Cardiac muscle cell (in vitro differentiated cells and primary cell): ENCODE measurements at places on chromosomes 11 and 22. TPM values are rescaled to one million over a fixed set of nuclear protein-coding genes. Genes with fewer than 3 reads are reported as not detected.

The SAA2 gene
- total RNA-seq: 0.14 TPM in 1 of 2 replicates, not detected in the other

The NTM gene
- total RNA-seq: 0.32 and 1.1 TPM in 2 replicates

The MYO18B gene
- 71.8 and 178 TPM in 2 replicates for total RNA-seq

The OR56A1 gene
- 0.18 TPM in 1 of 2 replicates, not detected in the other for total RNA-seq

The HEPN1 gene
- not detected in 2 replicates for total RNA-seq

The TSSK2 gene
- not detected in 2 replicates for total RNA-seq

The AQP11 gene
- 3.0 and 4.3 TPM in 2 replicates for total RNA-seq

The EMSY gene
- total RNA-seq: 34.4 and 74.4 TPM in 2 replicates

DNA sequence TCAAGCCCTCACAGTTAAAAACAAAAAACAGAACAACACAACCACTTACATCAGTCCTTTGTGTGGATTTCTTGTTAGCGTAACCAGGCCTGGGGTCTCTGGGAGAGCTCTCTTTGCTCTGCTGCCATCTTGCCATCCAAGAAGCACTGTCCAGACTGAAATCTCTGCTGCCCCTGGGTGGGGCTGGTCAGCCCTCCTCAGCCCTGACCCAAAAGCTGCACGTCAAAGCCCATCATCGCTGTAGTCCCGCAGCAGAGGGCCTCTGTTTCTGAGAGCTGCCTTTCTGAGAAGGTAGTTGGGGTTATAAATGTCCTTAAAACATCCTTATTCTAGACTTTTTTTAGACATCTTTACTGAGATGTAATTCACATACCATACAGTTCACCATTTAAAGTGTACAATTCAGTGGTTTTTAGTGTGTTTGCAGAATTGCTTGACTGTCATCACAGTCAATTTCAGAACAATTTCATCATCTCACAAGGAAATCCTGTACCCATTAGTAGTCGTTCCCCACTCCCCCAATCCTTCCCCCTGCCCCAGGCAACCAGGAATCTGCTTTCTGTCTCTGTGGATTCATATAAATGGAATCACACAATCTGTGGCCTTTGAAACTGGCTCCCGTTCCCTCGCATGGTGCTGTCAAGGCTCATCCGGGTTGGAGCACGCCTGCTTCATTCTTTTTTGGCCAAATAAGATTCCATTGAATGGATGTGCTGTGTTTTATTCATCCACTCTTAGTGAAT lies 94.9 kb downstream of the TBC1D22A start:
- no peaks in the 10 kb centered on the region for H3K36me3 ChIP-seq
- no peak overlapping the region for H3K27ac ChIP-seq
- no peak for DNase-seq
- H3K27me3 ChIP-seq: no peaks in the 10 kb centered on the region

- H3K4me3 ChIP-seq: no peak overlapping the region
- DNase-seq: no peak
- H3K4me1 ChIP-seq: no peaks in the 10 kb centered on the region
- H3K27ac ChIP-seq: no peak overlapping the region
Observed at GRCh38 chr11:115939731-115940421, 435.7 kb upstream of the CADM1 start.

DNA sequence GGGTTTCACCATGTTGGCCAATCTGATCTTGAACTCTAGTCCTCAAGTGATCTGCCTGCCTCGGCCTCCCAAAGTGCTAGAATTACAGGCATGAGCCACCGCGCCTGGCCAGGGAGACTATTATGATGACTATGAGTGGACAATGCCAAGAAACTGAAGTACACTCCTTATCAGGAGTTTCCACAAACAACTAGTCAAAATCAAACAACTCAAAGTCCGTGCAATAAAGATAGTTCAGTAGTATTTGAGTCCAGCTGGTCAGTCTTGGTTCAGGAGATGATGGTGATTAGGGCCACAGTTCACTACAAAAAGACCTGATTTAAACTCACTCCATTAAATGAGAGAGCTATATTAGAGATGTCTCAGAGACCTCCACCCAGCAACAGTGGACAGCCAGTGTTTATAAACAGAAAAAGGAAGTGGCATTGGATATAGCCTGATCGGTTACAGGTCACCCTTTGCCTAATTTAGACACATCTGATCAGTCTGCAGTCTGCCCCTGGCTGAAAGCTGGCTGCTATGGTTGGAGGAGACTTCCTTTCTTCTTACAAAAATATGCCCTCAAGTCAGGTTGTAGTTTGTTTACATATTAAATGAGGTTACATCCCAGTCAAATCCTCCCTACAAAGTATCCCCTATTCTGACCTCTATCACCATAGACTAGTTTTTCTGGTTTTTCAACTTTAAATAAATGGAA lies 17.0 kb downstream of the CD3E start:
- H3K27ac ChIP-seq: no peak overlapping the region
- no peaks in the 10 kb centered on the region for H3K36me3 ChIP-seq
- no peak overlapping the region for H3K4me3 ChIP-seq
- no peaks in the 10 kb centered on the region for H3K4me1 ChIP-seq
- DNase-seq: no peak
- no peaks in the 10 kb centered on the region for H3K27me3 ChIP-seq

GRCh38 chr11:117919341-117919740 lies 9.9 kb downstream of the TMPRSS13 start:
- no peak overlapping the region for H3K4me3 ChIP-seq
- DNase-seq: no peak
- H3K36me3 ChIP-seq: no peaks in the 10 kb centered on the region

DNA sequence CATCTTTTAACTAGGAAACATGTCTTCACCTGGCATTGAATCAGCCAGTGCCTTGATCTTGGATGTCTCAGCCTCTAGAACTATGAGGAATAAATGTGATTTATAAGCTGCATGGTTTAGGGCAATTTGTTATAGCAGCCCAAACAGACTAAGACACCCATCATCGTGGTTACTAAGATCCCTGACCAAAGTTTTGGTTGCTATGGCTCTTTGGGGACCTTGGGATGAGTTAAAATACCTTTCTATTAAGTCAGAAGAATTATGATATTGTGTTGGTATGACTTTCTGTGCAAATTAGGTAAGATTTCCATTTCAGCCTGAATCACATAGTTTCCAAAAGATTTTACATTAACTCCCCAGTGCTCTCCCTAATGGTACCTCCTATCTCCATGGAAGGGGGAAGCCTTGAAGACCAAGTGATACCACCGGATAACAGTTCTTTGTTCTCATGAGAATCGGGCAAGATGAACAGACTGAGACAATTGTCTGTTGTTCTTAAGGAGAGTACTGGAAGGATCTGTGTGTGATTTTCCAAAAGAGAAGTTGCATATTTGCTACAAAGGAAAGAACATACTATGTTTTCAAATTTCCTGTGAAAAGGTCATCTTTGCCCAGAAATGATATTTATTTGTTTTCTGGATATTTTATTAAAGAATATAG lies 60.4 kb upstream of the UBASH3B start:
- no peaks in the 10 kb centered on the region for H3K36me3 ChIP-seq
- H3K4me1 ChIP-seq: no peaks in the 10 kb centered on the region
- DNase-seq: no peak
- H3K27me3 ChIP-seq: no peaks in the 10 kb centered on the region

- no peak for DNase-seq
- H3K4me1 ChIP-seq: peaks cover 45% of the 10 kb centered on the region
- no peaks in the 10 kb centered on the region for H3K27me3 ChIP-seq
- peak overlapping the region; percentile 69 for H3K4me3 ChIP-seq
- peaks cover 23% of the 10 kb centered on the region for H3K36me3 ChIP-seq
Observed at GRCh38 chr11:119361941-119362725, 15.6 kb upstream of the MFRP start.

DNA sequence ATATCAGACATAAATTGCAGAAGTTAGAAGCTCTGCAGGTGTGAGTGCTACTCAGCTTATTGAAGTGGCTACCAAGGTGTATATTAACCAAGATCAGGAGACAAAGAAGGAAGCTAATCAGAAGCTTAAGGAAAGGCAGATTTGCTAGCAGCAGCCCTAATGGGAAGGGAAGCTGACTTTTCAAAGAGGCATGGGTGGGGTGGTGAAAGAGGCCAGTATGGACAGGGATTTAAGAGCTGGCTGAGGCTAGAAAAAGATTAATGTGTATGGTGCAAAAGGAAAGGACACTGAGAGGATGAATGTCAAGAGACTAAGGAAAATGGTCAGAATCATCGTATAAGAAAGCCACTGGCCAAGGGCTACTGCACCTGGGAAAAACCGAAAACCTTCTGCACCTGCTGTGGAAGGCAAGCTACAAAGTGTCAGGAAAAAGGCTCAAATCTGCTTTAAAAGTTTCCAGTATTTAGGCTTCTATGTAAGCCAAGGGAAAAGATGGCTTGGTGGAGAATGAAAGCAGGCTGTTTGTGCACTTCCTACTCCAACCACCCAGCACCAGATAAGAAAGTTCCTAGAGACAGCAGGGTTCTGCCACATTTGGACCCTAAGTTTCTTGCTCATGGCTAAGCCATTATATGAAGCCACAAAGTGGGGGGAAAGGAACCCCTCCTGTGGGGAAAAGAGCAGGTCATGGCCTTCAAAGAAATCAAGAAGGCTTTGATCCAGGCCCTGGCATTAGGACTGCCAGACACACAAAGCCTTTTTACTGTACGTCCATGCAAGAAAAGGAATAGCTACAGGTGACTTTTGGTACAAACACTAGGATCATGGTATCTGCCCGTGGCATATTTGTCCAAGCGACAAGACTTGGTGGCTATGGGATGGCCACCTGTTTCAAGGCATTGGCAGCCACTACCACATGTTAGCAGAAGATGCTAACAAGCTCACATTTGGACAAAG lies 40.9 kb upstream of the GLYAT start:
- H3K4me1 ChIP-seq: no peaks in the 10 kb centered on the region
- H3K36me3 ChIP-seq: no peaks in the 10 kb centered on the region
- H3K4me3 ChIP-seq: no peak overlapping the region
- DNase-seq: no peak
- H3K27ac ChIP-seq: no peak overlapping the region

GRCh38 chr11:94604482-94604881 lies 37.3 kb downstream of the PIWIL4 start:
- H3K27me3 ChIP-seq: no peaks in the 10 kb centered on the region
- no peak for DNase-seq
- peaks cover 3% of the 10 kb centered on the region for H3K4me1 ChIP-seq
- H3K4me3 ChIP-seq: no peak overlapping the region
- H3K36me3 ChIP-seq: no peaks in the 10 kb centered on the region

DNA sequence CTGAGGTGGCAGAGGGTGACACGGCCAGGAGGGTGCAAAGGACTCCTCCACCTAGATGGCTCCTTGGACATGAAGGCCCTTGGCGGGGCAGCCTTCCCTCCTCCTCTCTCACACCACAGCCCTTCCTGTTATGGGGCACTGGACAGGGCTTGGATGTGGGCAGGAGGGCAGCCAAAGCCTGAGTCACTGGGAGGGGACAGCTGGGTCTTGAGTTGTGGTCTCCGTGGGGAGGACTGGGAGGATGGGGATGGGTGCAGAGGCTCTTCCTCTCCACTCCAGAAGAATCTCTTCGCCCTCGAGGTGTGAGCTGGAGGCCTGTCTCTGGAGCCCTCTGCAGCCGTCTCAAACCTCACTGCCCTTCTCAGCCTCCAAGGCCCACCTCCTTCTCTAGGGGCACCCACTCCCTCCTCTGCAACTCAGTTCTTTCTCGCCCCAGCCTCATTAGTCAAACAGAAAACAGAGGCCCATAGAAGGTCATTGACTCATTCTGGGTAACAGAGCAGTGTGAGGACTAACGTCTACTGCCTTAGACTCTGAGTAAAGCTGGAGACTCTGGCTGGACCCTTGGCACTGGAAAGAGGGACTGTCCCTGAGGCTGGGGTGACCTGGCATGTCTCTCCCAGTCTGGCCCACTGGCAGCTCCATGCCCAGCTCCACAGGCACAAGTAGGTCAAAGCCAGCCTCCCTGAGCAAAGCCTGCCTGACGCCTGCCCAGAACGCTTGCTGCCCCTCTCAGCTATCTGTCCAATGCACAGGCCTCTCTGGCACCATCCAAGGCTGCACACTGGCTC lies 47.5 kb upstream of the CDON start:
- H3K36me3 ChIP-seq: no peaks in the 10 kb centered on the region
- H3K27ac ChIP-seq: no peak overlapping the region
- H3K27me3 ChIP-seq: no peaks in the 10 kb centered on the region
- no peak for DNase-seq
- H3K4me1 ChIP-seq: peaks cover 14% of the 10 kb centered on the region
- H3K4me3 ChIP-seq: no peak overlapping the region

GRCh38 chr11:76253416-76253815 lies 47.1 kb upstream of the WNT11 start:
- DNase-seq: no peak
- no peaks in the 10 kb centered on the region for H3K4me1 ChIP-seq
- no peak overlapping the region for H3K4me3 ChIP-seq
- H3K36me3 ChIP-seq: no peaks in the 10 kb centered on the region

- no peak overlapping the region for H3K27ac ChIP-seq
- no peaks in the 10 kb centered on the region for H3K27me3 ChIP-seq
- H3K4me3 ChIP-seq: no peak overlapping the region
- H3K36me3 ChIP-seq: no peaks in the 10 kb centered on the region
- no peak for DNase-seq
Observed at GRCh38 chr22:35367331-35367886, 13.5 kb upstream of the HMOX1 start.

GRCh38 chr11:79167510-79168188 lies 273.2 kb downstream of the TENM4 start:
- DNase-seq: no peak
- no peaks in the 10 kb centered on the region for H3K27me3 ChIP-seq
- no peaks in the 10 kb centered on the region for H3K36me3 ChIP-seq
- H3K4me3 ChIP-seq: no peak overlapping the region

DNA sequence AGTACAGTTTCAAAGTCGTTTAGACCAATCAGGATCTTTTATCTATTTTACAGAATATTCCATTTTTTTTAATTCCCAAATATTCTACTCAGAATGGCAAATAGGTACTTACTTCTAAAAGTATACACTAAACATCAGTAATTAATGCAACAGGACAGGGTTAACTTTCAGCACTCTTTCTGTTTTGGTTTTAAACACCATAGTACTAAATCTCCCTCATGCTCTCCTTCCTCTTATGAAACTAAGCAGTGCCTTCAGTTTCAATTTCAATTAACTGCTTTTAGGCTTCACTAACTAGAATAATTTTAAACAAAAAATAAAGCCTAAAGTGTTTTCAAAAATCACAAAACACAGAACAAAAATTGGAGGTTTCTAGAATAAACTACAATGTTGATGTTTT lies 57.9 kb downstream of the NOX4 start:
- no peaks in the 10 kb centered on the region for H3K27me3 ChIP-seq
- DNase-seq: no peak
- no peak overlapping the region for H3K27ac ChIP-seq
- no peaks in the 10 kb centered on the region for H3K36me3 ChIP-seq

GRCh38 chr22:49861642-49862495 lies 8.2 kb downstream of the ZBED4 start:
- no peak overlapping the region for H3K4me3 ChIP-seq
- H3K36me3 ChIP-seq: no peaks in the 10 kb centered on the region
- no peaks in the 10 kb centered on the region for H3K27me3 ChIP-seq
- no peak for DNase-seq
- H3K4me1 ChIP-seq: no peaks in the 10 kb centered on the region

GRCh38 chr11:95254716-95255115 lies 23.7 kb upstream of the SESN3 start:
- H3K36me3 ChIP-seq: no peaks in the 10 kb centered on the region
- H3K4me1 ChIP-seq: peaks cover 4% of the 10 kb centered on the region
- no peaks in the 10 kb centered on the region for H3K27me3 ChIP-seq
- no peak overlapping the region for H3K4me3 ChIP-seq
